ENCODE measurements at places on chromosomes 16 and 17.

DNA sequence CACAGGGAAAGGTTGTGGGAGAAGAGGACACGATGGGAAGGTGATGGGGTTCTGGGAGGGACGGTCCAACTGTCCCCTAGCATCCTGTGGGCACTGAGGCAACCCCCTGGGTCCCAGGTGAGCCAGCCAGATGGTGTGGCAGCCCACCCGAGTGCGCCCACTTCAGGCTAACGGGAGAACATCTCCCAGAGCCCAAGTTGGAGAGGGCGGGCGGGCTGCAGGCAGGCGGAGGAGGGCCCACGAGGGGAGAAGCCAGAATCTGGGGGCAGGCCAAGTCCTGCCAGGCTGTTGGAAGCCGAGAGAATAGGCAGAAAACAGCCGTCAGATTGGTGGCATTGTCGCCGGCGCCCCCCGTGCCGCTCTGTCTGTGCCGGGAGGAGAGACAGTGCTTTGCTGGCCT, 13.8 kb upstream of the ABCC3 start:
- DNase-seq = peak; percentile 95

DNA sequence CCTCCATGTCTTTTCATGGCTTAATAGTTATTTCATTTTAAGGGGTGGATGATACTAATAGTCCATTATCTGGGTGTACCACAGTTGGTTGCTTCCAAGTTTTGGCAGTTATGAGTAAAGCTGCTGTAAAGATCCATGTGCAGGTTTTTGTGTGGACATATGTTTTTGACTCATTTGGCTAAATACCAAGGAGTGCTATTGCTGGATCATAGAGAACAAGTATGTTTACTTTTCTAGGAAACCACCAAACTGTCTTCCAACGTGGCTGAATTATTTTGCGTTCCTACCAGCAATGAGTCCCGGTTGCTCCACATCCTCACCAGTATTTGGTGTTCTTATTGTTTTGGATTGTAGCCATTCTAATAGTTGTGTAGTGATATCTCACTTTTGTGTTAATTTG, 181.9 kb downstream of the SPECC1 start:
- no peak for DNase-seq

DNA sequence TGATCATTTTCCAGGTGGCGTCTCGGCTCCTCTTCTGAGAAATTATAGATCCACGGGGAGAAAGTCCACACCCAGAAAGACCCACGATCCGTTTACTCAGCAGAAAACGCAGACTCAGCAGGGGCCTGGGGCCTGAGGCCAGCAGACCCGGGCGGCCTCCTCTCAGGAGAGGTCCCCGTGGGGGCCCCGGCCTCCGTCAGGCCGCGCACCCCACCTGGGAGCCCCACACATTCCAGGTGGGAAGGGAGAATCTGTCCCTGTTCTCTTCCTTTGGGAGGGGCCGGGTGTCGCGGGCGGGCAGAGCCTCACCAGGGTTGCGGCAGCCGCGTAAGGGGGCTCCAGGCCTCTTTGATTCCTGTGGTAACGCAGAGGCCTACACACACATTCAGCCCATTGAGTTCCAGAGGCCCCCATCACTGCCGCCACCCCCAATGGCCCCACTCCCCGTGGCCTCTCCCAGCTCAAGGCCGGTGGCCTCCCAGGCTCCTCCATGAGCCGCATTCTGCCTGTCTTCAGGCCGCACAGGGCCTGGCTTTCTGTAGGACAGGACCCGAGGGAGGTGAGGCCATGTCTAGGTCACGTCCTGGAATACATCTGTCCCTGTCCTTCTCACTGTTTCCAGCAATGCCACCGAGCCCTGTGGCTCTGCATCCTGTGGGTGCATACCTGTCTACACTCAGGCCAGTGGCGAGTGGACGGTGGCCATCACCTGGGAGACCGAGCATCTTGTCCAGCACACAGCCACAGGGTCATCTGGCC, 1.6 kb upstream of the IGFALS start:
- DNase-seq = peak; percentile 56

DNA sequence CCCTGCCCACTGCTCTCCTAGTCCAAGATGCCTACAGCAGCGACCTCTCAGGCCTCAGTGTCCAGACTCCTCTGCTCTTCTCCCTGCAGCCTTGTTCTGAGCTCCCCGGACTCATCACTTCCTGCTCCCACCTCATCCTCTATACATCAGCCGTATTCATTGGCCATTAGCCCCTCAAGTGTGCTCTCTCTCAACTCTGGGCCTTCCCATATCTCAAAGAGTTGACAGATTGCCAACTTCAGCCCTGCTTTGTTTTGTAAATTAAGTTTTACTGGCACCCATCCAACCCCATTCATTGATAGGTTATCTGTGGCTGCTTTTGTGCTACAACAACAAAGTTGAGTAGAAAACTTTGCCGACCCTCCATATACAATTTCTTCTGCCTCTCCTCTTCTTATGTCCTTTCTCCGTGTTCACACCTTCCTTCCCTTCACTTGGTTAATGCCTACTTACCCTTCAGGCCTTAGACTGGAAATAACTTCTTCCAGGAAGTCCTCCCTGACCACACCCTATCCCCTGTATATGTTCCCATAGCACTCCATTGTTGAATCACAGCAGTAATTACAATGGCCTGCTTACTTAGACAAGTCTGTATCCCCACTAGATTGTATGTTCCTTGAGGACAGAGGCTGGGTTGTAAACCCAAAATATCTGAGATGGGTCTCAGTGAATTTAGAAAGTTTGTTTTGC, 63.4 kb upstream of the TANC2 start:
- DNase-seq = no peak

- no peak for DNase-seq
Observed at GRCh38 chr17:79242873-79243602, 168.4 kb downstream of the ENGASE start.

GRCh38 chr16:89122322-89122851, 28.7 kb downstream of the ACSF3 start:
- DNase-seq = no peak

- no peak for DNase-seq
Observed at GRCh38 chr17:36870720-36870999, 66.6 kb upstream of the LHX1 start.

GRCh38 chr17:60107526-60108257, 29.0 kb upstream of the HEATR6 start:
- DNase-seq = no peak

- DNase-seq = peak; percentile 28
Observed at GRCh38 chr17:37662353-37662752, 19.1 kb upstream of the DDX52 start.

DNA sequence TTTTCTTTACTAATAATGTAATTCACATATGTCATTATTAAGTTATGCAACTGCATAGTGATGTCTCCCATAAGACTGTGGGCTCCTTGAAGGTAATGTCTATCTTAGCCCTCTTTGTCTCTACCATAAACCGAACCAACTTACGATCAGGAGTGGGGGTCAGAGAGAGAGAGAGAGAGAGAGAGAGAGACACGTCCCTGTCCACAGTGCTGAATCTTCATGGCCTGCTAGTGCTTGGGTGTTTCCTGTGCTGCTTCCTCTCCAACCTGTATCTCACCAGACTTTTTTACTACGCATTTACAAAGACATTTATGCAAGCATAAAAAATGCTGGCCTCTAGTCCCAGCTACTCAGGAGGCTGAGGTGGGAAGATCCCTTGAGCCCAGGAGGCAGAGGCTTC, 52.2 kb upstream of the HAPSTR1 start:
- DNase-seq = no peak
